ENCODE measurements at places on chromosomes 16 and 17.

- no peak for DNase-seq
Observed at GRCh38 chr16:50271148-50272041, 5.0 kb downstream of the ADCY7 start.

DNA sequence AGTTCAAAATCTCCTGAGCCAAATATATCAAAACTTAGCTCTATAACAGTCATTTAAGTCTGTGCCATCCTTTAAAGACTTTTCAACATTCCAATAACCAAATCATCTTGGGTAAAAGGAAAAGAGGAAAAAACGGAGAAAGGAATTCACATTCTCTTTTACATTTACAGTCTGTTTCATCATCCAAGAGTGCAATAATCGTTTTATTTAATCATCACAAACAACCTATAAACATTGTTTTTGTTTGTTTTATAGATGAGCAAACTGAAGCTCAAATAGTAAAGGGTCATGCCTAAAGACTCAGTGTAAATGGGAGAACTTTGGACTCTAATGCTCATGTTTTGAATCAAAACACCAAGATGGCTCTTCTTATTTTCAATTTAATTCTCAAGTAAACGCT, 252.3 kb downstream of the TOX3 start:
- no peak for DNase-seq

DNA sequence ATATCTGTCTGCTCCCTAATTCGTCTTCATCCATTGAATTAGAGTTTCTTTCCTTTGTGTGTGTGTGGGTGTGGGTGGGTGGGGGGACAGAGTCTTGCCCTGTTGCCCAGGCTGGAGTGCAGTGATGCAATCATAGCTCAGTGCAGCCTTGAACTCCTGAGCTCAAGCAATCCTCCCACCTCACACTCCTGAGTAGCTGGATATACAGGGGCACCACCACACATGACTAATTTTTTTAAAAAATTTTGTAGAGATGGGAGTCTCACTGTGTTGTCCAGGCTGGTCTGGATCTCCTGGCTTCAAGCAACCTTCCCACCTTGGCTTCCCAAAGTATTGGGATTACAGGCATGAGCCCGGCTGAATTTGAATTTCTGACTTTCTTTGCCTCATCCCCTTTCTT, 34.5 kb upstream of the MED13 start:
- no peak for DNase-seq

GRCh38 chr17:58351182-58351581, 819 bp downstream of the SUPT4H1 start:
- DNase-seq: no peak

GRCh38 chr16:13906168-13907089, 13.5 kb upstream of the ERCC4 start:
- no peak for DNase-seq

All from activated T-cell treated with anti-CD3 and anti-CD28 coated beads, Interleukin-2, amount 50 U/mL, for 48 hours (primary cell).